Right atrium auricular region (tissue), 2 donors: ENCODE measurements at places on chromosomes 3 and 15. TPM values are rescaled to one million over a fixed set of nuclear protein-coding genes. Genes with fewer than 3 reads are reported as not detected.

DNA sequence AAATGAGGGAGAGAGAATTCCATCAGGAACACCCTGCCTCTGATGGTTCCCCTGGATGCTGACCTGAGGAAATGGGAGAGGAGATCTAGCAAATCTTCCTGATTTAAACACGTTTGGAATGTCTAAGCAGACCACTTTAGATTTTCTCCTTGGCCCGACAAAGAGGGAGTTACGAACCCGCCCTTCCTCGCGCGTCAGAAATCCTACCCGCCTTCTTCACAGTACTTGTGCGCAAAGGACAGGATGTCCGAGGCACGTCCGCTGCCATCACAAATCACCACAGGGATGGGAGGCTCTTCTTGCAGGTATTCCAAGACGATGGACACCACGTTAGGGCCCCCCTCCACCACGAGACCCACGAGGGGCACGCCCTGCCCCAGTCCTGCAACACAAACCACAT lies 38.6 kb downstream of the TRPM1 start:
- DNase-seq, result no peak

- DNase-seq, result no peak
Measured at GRCh38 chr3:57063032-57063431, 2.6 kb downstream of the SPATA12 start.

GRCh38 chr15:35519541-35520149 lies 26.3 kb downstream of the DPH6 start:
- no peak for DNase-seq

DNA sequence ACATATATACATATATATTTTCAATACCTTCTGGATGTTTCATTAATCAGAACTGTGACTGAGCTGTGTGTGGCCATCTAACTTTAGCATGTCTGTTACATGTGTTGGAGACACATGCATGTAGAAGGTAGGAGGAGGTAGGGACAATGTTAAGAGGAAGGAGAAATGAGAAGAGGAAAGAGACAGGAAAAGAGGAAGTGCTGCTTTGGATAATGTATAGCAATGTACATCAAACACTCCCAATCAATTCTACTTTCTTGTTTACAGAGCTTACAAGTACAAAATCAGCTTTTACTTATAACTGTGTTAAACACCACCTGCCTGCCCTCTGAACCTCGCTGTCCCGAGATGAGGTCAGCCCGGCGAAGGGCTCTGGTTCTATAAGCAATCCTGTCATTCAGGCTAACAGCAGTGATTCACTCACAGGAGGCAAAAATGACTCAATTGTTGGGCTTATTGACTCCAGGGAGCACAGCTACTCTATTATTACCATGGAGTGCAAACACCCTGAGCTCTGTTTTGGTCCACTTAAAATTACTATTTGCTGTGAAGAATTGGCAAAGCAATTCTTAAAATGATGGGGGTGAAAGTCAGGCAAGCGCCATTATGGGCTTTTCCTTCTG lies 188.9 kb downstream of the MEIS2 start:
- no peak for DNase-seq

DNA sequence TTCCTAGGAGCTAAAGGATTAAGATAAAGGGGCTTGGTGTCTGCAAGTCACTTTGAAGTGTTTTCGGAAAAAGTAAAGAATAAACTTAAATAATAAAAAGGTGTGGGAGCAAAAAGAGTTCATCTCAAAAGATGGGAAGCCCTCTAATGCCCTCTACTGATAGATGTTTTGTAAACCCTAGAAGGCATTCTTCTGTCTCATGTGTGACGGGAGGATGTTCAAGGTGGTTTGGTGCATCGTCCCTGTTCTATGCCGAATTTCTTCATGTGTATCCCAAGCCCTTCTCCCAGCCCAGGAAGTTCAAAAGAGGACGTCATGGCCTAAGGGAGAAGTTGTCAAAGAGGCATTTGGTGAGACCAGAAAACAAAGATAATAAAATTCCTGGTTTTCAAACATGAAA lies 37.2 kb downstream of the CCK start:
- DNase-seq, result no peak

The CHRNA7 gene
- total RNA-seq, result not detected

- DNase-seq, result no peak
Measured at GRCh38 chr15:70430069-70430468, 332.4 kb upstream of the TLE3 start.

- no peak for DNase-seq
Measured at GRCh38 chr3:130825762-130826299, 68.1 kb upstream of the ATP2C1 start.

The ECE2 gene
- total RNA-seq, result 1.6 TPM

DNA sequence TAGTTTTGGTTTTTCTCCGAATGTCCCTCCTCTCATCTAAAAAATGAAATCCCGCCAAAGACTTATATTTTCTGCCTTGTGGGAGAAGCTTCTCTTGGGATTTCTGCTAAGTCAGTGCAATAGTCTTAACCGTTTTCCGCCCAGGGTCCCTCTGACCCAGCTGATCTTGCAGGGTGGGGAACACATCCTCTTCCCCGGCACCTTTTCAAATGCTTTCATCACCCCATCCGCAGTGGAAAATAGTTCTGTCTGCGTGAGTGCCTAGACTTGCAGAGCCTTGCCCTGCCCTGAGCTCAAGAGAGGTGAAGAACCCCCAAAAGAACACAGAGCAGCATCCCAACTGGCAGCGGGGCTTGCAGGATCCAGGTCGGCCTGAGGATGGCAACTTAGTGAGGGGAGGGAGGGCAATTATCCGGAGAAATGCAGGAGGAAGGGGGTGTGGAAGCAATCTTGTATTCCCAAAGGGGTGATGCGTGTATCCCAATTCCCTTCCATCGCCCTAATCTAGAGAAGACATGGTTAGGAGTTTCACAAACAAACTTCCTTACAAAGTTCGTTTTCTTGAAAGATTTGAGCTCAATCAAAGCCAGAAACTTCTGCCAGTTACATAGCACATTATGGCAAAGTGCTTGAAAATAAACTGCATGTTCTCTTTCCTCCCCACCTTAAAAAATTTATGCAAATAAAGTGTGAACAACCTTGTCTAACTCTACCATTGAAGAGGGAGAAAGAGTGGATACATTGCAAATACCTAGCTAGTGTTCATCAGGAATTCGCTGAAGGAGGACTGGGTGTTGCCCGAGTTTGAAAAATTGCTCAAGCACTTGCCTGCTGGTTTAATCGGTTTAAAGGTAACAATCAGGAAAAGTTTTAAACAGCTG lies 79.9 kb downstream of the NR2F2 start:
- DNase-seq, result no peak

The GOLGA8S gene
- total RNA-seq, result 0.31 TPM

- DNase-seq, result no peak
Measured at GRCh38 chr15:66943456-66944095, 121.8 kb upstream of the SMAD3 start.

DNA sequence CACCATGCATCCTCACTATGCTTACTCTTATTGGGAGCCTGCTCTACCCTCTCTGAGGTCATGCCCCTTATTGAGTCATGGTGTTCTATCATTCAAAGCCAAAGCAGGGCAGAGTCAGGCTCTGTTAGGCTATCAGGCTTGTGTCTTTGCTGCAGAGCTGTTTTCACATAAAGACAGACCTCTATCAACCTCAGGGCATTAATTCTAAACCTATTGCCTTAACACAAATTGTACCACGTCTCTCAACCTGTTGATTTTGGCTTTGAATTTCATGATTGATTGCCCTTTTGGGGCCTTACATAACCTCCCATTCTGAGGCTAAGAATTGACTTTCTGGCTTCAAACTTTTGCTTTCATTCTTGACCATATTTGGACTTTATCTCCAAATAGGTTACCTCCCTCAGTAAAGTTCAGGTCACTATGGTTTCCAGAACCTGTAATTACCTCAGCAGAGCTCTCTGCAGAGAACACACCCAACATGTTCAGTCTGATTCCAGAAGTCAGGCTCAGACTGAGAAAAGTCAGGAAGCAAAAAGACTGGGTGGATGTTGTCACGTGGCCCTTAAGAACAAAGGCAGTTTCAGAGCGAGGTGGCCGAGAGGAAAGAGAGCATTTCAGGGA lies 221.4 kb upstream of the NANOGP8 start:
- no peak for DNase-seq

GRCh38 chr3:178663201-178663934 lies 127.1 kb downstream of the KCNMB2 start:
- DNase-seq, result no peak

DNA sequence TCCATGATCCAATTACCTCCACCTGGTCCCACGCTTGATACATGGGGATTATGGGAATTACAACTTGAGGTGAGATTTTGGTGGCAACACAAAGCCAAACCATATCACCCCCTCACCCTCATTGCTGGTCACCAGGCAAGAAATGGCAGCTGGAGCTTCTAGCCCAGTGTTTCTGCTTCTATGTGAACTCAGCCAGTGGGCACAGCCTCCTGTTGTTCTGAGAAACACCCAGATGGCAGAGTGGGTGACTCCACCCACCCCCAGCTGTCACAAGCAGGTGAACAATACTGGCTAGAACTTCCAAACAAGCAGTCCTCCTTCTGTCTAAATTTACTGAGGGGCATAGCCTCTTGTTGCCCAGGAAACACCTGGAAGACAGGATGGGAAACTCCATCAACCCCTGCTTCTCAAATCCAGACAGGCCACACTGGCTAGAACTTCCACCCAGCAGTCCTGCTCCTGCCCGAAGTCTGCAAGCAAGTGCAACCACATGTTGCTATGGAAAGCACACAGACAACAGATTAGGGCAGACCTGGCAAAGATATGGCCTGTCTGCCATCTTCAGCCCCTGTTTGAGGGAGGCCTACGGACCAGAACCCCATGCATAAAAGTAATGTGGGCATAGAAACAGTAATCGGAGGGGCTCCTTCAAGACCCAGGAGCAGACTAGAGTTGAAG lies 114.1 kb downstream of the DTWD1 start:
- DNase-seq, result no peak

The SNURF gene
- total RNA-seq, result 6.3 TPM

The TMEM158 gene
- total RNA-seq, result not detected

DNA sequence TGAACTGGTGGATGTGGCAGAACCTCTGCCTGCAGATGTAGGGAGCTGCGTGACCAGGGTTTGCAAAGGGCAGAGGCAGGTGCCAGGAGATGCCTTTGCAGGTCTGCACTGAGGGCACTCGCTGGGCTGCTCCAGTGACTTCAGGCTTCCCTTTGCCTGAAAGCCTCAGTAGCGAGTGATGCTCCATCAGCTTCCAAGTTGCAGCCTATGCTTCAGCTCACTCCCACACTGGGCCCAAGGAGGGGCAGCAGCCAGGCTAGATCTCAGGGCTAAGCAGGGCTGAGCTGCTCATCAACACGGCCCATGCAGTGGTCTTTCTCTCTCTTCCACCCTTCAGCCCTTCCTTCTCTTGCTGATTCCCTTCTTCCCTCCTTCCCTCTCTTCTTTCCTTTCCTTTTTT lies 78.3 kb upstream of the RGMA start:
- no peak for DNase-seq

DNA sequence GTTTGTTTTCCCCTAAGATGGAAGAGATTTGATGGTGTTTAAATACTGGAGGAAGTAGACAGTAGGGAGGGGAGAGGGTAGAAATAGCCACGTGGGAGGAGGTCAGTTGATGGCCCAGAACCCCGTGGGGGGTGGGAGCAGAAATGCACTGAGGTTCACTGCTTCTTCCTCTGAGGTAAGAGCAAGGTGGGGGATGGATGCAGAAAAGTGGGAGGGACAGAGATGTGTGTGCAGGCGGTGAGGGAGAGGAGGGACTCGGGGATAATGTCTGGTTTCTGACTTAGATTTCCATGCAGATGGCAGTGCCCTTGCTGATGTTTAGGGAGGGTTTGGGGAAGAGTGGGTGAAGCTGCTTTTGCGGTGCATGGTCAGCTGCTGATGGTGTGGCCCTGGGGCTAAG lies 102.9 kb downstream of the ARNT2 start:
- DNase-seq, result no peak

The STRA6 gene
- 0.55 TPM for total RNA-seq

DNA sequence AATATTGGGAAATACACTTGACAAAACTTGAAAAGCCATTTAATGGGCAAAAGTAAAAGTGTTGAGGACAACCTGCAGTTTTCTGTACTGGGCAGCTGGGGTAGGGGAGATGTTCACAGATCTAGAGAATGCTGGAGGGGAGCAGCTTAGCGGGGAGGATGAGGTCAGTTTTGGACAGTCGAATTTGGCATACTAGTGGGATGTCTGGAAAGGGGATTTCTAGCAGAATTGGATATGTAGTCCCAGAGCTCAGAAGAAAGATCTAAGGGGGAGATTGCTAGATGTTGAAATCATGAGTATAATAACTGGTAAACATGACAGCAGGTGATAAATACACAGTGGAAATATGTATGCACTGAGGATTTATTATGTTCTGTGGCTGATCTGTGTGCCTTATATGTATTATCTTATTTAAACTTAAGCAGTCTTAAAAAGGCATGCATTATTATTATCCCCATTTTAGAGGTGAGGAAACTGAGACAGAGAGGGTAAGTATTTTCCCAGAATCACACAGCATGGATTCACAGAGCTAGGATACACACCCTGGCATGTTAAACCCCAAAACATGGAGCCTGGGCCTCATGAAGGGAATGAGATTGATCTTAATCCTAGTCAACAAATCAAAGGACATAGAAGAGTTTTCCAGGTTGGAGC lies 42.7 kb downstream of the TLNRD1 start:
- no peak for DNase-seq
